ENCODE measurements at places on chromosomes 1 and 21.

- DNase-seq = no peak
These were observed 36.7 kb downstream of the ADAM30 start for GRCh38 chr1:119859647-119860046.

DNA sequence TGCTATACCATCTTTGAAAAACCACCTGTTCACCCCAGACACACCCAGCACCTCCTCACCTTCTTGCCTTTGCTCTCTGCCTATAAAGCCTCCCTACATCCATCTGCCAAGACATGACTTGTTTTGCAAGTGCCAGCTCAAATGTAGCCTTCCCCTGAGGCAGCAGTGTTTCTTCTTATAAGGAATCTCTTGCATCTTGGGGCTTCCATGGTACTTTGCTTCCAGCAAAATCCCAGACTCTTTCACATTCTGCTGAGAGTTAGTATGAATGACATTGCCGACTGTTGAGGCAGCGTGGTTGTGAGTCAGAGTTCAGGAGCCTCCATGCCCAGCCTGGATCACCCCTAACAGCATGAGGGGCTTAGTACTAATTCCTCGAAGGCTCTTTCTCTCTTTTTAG, 217.4 kb upstream of the RUNX1 start:
- no peak for DNase-seq

GRCh38 chr1:61406467-61406866, 318.5 kb downstream of the TM2D1 start:
- DNase-seq = no peak

DNA sequence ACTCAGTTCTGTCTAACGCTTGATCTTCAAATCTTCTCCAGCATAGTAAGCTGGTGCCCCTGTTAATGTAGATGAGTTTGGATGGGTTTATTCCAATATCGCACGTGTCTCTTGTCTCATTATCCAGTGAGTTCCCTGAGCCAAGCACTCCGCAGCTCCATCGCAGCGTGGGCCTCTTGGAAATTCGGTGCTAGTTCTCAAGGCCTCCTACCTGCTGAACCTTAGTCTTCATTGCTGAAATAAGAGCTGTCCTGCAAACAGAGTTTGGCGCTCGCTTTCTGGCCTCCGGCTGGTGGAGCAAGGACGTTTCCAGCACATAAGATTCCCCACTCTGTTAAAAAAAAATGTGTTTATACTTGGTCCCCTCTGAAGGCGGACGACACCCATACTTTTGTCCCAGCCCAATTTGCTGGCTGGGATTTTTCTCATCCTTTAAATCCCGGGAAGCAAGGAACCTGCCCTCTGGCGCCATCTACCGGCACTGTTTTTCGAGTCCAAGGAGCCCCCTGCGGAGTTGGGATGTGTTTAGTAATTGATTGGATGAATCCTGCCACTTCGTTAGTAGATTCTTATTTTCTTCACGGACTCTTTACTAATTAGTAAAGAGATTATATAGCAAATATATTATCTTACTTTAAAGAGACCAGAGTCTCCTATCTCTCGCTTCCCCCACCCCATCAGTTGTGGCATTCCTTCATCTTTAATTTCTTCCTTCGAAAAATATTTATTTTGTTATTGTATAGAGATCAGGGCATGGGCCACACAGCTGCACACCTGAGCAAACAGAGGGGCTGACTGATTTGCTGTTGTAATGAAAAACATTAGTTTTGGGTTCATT, 14.7 kb downstream of the JUN start:
- peak; percentile 30 for DNase-seq

GRCh38 chr1:119420638-119421037, 5.7 kb downstream of the HSD3B2 start:
- DNase-seq = no peak

- no peak for DNase-seq
These were observed 207.7 kb upstream of the CAMK1G start for GRCh38 chr1:209375671-209376365.

- no peak for DNase-seq
These were observed 11.8 kb downstream of the AHCTF1 start for GRCh38 chr1:246919902-246920301.

GRCh38 chr1:240941701-240942370, 329.9 kb upstream of the GREM2 start:
- no peak for DNase-seq

- peak; percentile 80 for DNase-seq
These were observed 182.0 kb downstream of the PCP4 start for GRCh38 chr21:40049031-40049930.

GRCh38 chr1:55048453-55049270, 9.3 kb downstream of the PCSK9 start:
- no peak for DNase-seq

DNA sequence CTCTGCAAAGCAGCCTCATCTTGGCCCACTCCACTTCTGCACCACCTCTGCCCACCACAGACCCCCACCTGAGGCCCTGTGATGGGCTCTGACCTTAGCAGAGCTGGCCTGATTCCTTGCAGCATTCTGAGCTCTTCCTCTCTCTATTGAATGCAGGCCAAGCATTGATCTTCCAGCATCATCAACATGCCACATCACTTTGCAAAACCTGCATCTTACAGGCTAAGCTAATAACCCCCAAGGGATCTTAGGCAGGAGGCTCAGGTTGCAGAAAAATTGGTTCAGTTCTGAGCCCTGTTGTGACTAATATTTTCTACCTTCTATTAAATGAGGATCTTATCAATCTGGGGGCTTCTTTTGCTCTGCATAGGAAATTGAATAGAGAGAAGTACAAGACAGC, 78.7 kb downstream of the ATP1A1 start:
- DNase-seq = no peak

- DNase-seq = no peak
These were observed 38.4 kb downstream of the ADAMTS1 start for GRCh38 chr21:26806801-26807295.

DNA sequence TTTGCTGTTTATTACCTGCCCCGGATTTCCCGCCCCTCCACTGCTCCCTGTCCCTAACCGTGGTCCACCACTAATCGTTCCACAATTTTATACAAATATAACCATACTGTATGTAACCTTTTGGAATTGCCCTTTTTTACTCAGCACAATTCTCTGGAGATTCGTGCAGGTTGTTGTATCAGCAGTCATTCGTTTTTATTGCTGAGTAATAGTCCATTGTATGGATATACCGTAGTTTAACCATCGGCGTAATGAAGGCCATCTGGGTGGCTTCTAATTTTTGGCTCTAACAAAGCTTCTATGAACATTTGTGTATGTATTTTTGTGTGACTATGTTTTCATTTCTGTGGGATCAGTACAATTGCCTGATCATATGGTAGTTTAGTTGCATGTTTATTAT, 50.0 kb downstream of the UCK2 start:
- no peak for DNase-seq

DNA sequence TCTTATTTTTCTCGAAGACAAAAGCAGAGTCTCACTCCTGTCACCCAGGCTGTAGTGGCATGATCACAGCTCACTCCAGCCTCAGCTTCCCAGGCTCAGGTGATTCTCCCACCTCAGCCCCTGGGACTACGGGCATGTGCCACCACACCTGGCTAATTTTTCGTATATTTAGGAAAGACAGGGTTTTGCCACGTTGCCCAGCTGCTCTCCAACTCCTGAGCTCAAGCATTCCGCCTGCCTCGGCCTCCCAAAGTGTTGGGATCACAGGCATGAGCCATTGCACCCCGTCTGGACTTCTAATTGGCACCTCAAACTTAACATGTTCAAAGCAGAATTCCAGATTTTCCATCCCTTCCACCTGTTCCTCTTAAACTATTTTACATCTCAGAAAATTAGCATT, 19.0 kb upstream of the LRRC8C start:
- DNase-seq = no peak

DNA sequence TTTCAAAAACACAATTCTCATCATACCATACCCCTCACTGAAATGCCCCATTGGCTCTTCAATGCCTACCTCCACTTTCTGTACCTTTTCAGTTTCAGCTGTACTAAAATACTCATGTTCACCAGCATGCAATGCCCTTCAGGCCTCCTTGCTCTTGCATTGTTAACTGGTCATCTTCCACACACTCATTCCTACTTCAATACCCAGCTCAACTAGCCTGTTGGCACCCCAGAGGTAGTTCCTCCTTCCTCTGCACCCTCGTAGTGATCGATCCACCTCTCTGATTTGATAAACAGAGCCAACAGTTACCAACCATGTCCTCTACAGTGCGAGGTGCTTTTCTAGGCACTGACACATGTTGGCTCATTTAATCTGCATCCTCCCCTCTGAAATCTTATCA, 46.7 kb downstream of the PGBD5 start:
- no peak for DNase-seq

DNA sequence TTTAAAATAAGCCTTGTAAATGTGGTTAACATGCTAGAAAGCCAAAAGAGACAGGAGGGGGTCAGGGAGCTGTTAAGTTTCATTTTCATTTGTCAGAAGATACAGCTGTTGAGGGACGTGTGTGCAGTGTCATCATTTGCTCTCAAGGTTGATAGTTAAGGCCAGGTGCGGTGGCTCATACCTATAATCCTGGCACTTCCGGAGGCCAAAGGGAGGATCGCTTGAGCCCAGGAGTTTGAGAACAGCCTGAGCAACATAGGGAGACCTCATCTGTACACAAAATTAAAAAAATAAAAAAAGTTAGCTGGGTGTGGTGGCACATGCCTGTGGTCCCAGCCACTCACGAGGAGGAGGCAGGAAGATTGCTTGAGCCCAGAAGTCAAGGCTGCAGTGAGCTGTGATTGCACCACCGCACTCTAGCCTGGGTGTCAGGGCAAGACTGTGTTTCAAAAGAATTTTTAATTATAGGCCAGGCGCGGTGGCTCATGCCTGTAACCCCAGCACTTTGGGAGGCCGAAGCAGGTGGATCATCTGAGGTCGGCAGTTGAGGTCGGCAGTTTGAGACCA, 22.7 kb downstream of the ZBTB8OS start:
- DNase-seq = no peak

- DNase-seq = no peak
These were observed 560.5 kb downstream of the KIF26B start for GRCh38 chr1:245715291-245715701.

GRCh38 chr1:37058424-37058988, 24.2 kb upstream of the GRIK3 start:
- no peak for DNase-seq

- DNase-seq = peak; percentile 54
These were observed 1047.6 kb upstream of the ADGRL4 start for GRCh38 chr1:80054129-80054528.

GRCh38 chr1:98496256-98496995, 165.1 kb upstream of the SNX7 start:
- no peak for DNase-seq

DNA sequence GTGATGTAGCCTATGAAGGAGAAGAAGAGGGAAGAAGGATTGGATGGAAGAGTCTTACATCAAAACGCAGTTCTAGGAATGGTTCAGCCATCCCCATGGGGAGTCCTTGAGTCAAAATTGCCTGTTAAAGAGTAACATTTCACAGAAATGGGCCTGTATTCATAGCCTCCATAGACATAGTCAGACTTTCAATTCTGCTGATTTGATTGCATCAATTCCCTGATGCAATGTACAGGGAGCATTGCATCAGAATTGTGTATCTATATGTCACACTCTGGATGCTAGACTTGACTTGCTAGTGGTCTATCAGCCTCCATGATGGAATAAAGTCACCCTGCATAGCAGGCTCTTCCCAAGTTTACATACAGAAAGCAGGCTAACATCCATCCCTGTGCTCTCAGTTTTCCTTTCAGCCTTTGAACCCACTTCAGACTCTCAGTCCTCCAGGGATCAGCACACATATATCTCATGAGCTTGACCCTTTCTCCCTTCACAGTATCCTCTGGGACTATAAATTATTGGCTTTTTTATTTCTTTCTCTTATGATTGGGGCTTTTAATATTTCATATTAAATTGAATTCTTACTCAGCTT, 1111.7 kb upstream of the B3GALT2 start:
- DNase-seq = no peak

DNA sequence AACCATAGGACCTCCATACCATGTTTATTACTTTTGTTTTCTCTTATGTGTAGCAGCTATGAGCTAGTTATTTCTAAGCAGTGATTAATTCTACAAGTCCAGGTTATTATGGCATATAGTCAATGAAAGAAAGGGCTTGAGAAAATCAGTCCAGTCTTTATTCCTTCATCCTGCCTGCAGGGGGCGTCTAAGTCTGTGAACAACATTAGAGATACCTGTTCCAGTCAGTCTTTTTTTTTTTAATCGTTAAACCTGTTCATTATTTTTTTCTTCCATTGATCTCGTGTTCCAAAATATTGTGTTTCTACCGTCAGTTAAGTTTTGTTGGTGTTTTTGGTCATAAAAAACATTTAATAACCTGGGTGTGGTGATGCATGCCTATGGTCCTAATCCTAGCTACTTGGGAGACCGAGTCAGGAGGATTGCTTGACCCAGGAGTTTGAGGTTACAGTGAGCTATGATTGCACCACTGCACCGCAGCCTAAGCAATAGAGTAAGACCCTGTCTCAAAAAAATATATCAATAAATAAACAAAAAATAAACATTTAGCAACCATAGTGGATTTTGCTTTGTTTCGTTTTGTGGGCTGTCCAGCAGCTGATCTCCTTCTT, 29.4 kb upstream of the CD2 start:
- DNase-seq = peak; percentile 36

DNA sequence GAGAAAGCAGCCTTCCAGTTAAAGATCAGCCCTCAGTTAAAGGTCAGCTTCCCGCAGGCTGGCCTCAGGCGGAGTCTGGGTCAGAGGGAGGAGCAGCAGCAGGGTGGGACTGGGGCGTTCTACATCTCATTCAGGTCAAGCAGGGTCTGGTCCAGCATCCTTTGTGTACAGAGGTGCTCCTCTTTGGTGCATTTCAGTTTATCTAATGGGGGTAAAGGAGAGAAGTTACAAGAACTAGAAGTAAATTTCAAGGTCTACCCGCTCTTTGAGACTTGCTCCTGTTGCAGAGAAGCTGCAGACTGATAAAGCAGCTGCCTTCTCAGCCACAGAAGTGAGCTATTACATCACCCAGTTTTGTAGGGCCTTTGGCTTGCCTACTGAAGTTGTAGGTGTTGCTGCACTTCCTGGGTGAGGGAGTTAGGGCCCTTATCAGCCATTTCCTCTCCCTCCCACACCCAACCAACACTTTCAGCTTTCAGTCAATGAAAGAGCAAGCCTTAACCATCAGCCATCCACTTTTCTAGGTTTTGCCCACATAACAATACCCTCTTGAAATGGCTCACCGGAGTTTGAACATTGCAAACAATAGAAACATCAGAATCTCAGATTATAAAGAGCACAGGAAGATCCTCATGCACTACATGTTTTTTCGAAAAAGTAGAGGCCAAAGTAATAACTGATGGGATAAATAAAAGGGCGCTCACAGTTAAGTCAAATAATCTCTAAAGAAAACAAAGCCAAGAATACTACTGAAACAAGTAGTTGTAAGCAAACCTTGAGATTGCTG, 2.8 kb upstream of the NUP210L start:
- DNase-seq = no peak

Data from NCI-H187 (cell line).